ENCODE measurements at places on chromosomes 12 and 14. TPM values are rescaled to one million over a fixed set of nuclear protein-coding genes. Genes with fewer than 3 reads are reported as not detected.

DNA sequence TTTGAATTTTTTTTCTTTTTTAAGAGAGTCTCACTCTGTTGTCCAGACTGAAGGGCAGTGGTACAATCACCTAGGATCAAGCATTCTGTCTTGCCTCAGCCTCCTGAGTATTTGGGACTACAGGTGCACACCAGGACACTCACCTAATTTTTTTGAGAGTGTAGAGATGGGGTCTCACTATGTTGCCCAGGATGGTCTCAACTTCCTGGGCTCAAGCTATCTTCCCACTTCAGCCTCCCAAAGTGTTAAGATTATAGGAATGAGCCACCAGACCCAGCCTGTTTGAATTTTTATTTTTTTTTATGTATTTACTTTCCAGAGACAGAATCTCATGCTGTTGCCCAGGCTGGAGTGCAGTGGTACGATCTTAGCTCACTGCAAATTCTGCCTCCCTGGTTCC is 11.3 kb downstream of the BAZ1A start:
- DNase-seq, result no peak

- no peak for DNase-seq
These were observed 63.2 kb upstream of the INSM2 start for GRCh38 chr14:35470755-35471154.

DNA sequence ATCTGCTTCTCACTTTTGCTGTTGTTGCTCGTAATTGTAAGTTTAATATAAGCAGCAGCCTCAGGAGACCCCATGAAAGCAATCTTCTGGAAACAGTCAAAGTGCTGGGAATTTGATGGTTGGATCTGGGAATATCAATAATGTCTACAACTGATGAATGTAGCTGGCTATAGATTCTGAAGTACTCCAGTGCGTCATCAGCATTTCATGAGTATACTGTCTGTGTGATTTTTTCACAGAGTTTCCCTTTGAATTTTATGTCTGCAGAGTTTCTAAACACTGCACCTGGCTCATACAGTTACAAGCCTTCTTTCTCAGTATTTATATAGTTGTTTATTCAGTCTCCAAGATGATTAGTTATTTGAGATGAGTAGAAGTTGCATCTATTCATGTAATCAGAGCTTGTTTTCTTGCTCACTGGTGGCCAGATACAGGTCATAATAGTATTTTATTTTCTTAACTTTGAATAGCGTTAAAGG is 222.3 kb downstream of the RAD51B start:
- no peak for DNase-seq

- no peak for DNase-seq
These were observed 508 bp downstream of the HNRNPC start for GRCh38 chr14:21268617-21269251.

DNA sequence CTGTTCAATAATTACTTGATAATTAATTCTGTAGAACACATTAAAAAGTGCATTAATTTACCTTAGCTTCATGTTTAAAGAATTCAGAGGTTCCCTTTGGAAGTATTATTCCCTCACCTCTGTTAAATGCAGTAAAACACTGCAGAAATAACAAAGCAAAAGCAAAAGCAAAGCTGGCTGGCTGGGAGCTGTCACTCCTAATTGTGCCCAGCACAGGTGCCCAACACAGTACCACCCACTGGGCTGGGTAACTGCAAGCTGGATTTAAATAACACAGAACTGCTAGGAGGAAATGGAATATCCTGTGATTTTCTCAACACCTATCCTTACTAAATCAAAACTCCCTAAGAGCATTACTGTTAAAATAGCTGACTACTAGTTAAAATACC is 72.6 kb downstream of the SLC2A13 start:
- no peak for DNase-seq

- DNase-seq, result no peak
These were observed 95.8 kb downstream of the LGMN start for GRCh38 chr14:92652413-92653151.

Gene PLBD2
- 13.7 TPM for total RNA-seq

Gene SIX6
- total RNA-seq, result not detected

GRCh38 chr12:46556819-46557524 is 184.4 kb upstream of the SLC38A2 start:
- DNase-seq, result no peak

- no peak for DNase-seq
These were observed 128.7 kb upstream of the GARIN2 start for GRCh38 chr14:67060546-67060945.

Gene HRK
- 4.7 TPM for total RNA-seq

GRCh38 chr14:92675421-92675820 is 73.0 kb downstream of the LGMN start:
- no peak for DNase-seq

DNA sequence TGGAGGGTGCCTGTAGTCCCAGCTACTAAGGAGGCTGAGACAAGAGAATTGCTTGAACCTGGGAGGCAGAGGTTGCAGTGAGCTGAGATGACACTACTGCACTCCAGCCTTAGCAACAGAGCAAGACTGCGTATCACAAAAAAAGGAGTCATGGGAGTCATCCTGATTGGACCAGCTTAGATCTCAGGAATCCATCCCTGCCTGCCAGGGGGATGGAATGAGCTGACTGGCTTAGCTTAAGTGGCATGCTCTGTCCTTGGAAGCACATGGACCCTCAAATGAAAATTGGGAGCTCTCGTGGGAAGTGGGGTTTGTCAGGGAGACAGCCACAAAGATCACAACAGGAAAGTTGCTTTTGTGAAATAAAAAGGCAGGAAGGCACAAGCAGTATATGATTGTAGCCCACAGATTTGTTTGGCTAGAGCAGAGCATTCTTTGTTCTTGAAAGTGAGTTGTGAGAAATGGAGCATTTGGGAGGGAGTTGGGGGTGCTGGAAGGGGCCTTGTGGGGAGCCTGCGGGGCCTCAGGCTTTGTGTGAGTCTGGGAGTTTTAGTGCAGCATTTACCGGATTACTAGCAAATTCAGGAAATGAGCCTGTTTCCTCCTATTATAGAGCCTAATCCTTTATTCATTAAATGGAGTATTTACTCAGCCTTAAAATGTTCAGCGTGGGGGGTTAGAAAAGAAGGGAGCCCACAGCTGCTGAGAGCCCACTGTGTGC is 30.7 kb downstream of the DGLUCY start:
- no peak for DNase-seq

DNA sequence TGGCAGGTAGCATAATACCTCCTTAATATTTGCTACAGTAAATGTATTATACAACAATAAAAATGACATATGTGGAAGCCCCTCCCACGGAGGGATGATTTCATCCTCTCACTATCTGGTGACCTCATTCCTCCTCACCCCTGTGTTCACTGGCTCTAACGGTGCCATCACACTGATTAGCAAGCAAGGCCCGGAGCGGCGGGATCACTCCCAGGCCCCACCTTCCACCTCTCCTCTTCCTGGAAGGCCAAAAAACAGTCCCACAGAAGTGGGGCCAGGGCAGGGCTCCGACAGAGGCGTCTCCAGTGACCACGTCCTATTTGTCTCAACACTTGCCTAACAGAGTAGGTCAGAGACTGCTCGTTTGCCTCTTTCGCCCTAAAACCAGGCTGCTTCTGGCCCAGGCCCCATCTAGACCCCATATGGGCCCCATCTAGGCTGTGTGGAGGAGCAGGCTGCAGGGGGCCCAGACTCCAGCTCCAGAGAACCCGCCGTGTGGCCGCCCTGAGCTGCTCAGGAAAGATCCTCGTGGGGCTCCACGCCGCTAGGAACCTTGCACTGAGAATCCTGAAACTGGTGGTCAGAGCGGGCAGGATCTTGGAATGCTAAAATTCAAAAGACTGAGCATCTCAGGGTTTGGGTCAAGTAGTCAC is 3.7 kb downstream of the SELPLG start:
- DNase-seq, result no peak

Gene CLEC4D
- total RNA-seq, result not detected

DNA sequence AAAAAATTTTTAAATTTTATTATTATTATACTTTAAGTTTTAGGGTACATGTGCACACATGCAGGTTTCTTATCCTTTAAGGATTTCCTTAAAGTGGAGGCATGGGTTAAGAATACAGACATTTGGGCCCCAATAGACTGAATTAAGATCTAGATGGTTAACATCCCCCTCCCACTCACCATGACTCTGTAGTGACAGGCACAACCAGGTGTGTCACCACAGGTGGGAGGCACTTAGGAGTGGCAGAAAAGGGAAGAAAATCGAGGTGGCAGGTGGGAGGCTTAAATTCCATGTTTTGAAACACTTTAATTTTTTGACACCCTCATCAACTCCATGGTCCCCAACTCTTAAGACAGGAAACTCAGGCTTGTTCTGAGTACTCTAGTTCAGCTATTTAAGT is 37.6 kb upstream of the GRIP1 start:
- DNase-seq, result no peak
